Bone marrow (tissue), 2 donors: ENCODE measurements at places on chromosomes 1 and 21.
A peak's percentile ranks its signal among the peaks of the same experiment; 100 is the strongest.

DNA sequence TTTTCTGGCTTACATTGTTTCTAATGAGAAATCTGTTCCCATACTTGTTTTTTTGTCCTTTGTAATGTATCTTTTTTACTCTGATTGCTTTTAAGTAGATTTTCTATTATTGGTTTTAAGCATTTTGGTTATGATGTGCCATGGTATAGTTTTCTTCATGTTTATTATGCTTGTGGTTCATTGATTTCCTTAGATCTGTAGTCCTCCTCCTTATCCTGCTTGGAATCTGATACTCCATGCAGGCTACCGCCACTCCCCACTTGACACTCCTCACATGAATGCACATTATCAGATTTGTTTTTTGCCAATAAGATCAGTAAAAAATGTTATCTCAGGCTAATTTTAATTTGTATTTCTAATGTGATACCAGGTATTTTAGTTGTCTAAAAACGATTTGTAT, 20.8 kb downstream of the UROD start:
- no peak for DNase-seq

- DNase-seq: peak; percentile 10
Measured at GRCh38 chr1:230186003-230186863, 119.2 kb downstream of the GALNT2 start.

DNA sequence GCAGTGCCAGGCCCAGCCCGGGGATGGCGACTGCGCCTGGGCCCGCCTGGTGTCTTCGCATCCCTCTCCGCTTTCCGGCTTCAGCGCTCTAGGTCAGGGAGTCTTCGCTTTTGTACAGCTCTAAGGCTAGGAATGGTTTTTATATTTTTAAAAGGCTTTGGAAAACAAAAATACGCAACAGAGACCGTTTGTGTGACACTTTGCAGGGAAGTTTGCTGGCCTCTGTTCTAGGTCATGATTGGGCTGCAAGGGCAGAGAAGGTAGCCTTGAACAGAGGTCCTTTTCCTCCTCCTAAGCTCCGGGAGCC, 719 bp downstream of the SOD1 start:
- no peak for DNase-seq

DNA sequence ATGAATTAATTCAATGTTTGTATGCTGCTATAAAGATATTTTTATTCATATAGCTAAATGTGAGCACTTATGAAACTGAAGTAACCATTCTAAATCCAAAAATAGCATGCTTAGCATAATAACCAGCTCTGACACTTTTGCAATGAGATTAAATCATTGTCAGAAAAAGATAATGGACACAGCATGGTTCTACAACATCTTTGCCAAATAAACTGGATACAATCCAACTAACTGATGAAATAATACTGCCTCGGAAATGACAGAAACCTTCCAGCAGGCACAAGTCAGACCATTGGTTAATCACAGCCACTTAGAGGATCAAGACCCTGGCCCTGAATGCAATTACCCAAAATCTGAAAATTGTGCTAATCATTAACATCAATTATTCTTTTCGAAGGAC, 592.7 kb upstream of the ADGRL4 start:
- no peak for DNase-seq

DNA sequence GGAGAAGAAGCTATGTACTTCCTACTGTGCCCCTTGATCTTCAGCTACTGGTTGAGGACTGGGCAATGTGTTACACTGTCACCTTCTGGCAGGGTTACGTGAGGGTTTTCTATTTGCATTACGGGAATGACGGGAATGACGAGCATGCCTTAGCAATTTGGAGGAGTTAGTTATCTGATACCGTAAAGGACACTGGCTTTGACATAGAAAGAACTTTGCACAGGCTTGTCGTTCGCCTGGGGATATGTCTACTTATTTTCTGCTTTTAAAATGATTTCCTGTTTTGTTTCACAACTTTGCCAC, 19.8 kb upstream of the ACBD6 start:
- DNase-seq: no peak

- DNase-seq: no peak
Measured at GRCh38 chr21:42039470-42039901, 29.3 kb upstream of the ZBTB21 start.

GRCh38 chr1:219676012-219676765, 63.3 kb upstream of the ZC3H11B start:
- DNase-seq: no peak

GRCh38 chr1:17892225-17892624, 137.1 kb downstream of the ACTL8 start:
- DNase-seq: no peak

- DNase-seq: peak; percentile 99
Measured at GRCh38 chr1:17281775-17282181, 26.2 kb upstream of the PADI4 start.

DNA sequence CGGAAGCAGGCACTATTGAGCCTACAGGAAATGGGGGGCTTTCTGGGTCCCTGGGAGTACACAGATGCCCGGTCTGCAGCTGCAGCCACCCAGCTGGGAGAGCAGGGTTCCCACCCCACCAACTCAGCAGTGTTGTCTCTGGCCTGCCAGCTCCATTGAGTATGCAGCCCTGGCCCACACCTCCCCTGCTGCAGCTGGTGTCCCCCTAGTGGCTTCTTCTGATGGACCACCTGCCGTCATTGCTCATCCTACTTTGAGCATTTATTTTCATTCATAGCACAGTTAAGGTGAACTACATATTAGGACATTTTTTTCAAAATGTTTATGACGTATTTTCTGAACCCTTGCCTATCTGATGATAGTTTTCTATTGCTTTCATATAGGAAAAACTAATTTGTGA, 189.8 kb upstream of the LYPLAL1 start:
- DNase-seq: no peak

DNA sequence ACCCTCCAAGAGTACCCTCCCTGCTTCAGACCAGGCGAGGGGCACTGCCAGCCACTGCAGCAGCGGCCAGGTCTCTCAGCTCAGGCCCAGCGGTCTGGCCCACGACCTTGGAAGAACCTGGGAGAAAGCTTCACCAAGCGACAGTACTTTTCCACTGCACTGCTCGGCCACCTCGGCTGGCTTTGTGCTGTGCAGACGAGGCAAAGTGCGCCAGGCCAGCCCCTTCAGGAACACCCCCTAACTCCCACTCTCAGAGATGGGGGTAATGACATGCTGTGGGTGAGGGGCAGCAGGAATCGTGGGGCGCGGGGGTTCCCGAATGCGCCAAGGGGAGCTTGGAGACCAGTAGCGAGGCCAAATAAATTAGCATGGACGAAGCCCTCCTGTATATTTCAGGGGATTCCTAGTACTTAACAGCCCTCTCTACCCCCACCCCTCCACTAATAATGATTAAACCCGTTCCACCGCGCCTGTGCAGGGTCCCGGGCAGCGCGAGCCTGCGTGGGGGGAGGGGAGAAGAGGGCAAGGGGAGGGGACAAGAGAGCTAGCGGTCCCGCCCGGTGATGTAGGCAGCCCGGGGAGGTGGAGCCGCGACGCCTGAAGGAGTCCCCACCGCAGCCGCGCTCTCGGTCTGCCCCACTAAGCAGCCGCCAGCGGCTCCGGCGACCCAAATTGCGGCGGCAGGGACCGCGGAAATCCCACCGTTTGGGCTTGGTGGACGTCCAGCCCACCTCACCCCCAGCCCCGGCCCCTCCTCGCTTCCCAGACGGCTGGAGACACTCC, at the start of gene FAM43B:
Gene FAM43B, plus strand, starts transcription at position 629 of the 783 bp plus-strand sequence. CDS start 401 bp downstream, outside the sequence.
- DNase-seq: no peak

DNA sequence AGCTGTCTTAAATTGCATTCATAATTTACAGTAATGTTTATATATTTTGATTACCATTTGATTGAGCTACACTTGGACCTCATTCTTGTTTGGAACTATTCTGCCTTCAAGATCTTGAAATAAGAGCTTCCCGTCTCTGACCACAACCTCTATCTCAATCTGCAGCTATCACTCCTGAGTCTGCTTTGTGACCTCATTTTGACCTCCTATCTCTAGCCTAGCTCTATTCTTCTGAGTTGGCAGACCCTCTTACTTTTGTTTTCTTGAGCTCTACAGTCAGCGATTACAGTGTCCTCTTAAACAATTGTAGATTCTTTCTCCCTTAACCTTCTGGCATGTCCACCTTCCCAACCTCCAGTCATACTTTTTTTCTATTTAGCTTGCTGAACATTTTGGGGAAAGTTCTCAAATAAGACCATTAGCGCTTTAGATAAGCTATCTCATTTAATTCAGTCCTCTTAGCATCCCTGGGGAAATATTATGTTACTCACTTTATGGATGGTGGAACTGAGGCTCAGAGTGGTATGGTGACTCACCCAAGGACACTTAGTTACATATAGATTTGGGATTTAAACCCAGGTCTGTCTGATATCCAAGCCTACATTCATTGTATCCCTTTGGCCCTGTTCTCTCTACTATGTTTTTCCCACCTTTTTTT, 19.1 kb downstream of the RPAP2 start:
- peak; percentile 36 for DNase-seq

GRCh38 chr1:150141452-150141851, 8.3 kb upstream of the PLEKHO1 start:
- peak; percentile 22 for DNase-seq

DNA sequence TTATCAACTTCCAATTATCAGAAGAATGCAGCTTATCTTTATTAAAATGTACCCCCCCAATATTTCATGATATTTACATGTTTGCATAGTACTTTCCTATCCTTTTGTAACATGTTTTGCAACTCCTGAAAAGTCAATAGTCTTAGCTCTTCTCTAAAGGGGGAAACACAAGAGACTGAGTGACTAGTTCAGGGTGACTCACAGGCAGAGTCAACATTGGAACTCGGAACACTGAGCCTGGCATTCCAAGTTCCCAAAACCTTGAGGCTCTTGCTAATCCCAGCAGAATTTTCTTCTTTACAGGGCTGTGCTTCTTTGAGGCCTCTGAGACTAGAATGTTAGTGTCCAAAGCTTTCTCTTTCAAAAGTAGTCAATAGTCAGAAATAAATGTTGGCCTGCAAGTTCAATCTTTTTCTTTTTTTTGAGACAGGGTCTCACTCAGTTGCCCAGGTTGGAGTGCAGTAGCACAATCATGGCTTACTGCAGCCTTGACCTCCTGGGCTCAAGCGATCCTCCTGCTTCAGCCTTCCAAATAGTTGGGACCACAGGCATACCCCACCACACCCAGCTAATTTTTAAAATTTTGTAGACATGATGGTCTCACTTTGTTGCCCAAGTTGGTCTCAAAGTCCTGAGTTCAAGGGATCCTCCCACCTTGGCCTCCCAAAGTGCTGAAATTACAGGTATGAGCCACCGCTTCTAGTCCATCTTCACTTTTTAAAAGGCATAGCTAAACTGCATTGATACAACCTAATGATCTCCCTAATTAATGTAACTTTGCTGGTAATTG, 37.5 kb downstream of the ZNF281 start:
- no peak for DNase-seq
